T-helper 17 cell (primary cell): ENCODE measurements at places on chromosomes 5 and 9.

DNA sequence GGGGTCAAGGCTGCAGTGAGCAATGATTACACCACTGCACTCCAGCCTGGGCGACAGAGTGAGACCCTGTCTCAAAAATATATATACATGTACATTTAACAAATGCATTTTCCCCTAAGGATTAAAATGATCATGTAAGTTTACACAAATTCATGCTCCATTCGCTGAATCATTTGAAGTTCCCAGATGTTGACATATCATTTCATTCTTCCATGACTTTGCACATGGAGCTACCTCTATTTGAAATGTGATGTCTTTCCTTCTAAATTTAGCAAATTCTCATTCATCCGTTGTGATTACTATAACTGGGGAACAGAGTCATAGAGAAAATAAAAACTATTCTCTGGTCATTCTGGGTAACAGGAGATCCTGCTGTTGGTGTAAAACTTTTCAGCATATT lies 10.6 kb downstream of the PTGER4 start:
- DNase-seq = no peak

- no peak for DNase-seq
Observed at GRCh38 chr9:83396813-83397212, 141.4 kb downstream of the FRMD3 start.

GRCh38 chr5:120368923-120369715 lies 95.0 kb upstream of the PRR16 start:
- no peak for DNase-seq

GRCh38 chr5:127358284-127358683 lies 67.7 kb downstream of the MEGF10 start:
- DNase-seq = no peak

DNA sequence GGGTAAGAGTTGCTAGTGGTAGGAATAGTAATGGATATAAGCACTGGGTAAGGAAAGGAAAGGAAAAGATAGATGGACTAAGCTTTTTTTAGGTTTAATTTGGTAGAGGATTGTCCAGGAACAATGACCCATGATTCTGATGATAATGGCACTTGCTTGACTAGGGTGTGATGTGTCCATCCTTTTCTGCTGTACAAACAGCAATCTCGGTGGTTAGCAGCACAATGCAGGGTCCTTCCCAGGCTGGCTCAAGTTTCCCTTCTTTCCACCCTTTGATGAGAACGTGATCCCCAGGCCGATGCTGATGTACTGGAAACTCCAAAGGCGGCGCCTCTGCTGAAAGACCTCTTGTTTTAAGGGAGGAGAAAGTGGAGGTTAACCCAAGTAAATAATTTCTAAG lies 105.3 kb downstream of the TMEM167A start:
- DNase-seq = no peak

- DNase-seq = no peak
Observed at GRCh38 chr9:83554278-83554677, 16.1 kb upstream of the FRMD3 start.

DNA sequence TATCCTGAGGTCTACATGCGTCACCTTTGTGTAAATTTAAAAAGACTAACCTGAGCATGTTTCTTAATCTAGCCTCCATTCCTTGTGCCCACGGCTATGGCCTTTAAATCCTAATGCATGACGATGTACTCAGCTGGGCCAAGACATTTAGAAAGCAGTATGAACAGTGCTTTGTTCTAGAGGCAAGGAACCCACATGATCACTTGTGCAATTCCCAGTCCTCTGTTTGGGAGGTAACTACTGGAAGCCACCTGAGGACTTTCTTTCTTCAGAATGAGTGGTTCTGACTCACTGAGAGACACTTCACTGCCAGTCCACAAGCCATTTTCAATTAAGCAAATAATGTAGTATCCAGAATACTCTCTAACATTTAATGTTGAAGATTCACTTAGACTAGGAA lies 181.3 kb downstream of the RAB3C start:
- DNase-seq = no peak

- DNase-seq = no peak
Observed at GRCh38 chr5:178293815-178294214, 61.2 kb upstream of the PHYKPL start.

- DNase-seq = no peak
Observed at GRCh38 chr9:125886365-125886764, 139.2 kb downstream of the PBX3 start.

GRCh38 chr9:28212979-28213378 lies 639.7 kb upstream of the C9orf72 start:
- no peak for DNase-seq

GRCh38 chr9:121172726-121173487 lies 28.8 kb downstream of the RAB14 start:
- no peak for DNase-seq

DNA sequence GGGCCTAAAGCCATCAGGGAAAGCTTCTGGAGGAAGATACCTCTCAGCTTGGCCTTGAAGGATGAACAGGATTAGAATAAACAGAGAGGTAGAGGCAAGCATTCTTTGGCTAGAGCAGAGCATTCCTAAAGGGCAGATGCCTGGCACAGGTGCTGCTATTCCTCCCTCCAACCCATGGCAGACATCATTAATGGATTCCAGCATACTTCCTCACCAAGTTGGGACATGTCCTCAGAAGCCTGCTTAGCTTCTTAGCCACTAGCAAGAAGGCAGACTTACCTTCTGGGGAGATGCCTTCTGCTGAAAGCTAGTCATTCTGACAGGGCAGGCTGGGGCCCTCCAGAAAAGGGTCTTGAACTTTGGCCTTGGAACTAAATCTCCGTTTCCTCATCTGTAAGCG lies 122.0 kb downstream of the RGS3 start:
- no peak for DNase-seq

- no peak for DNase-seq
Observed at GRCh38 chr5:59231221-59231931, 648.5 kb downstream of the RAB3C start.

- no peak for DNase-seq
Observed at GRCh38 chr5:176740131-176740701, 70.1 kb upstream of the UNC5A start.

- no peak for DNase-seq
Observed at GRCh38 chr5:126490167-126490940, 67.1 kb downstream of the GRAMD2B start.
